ENCODE measurements at places on chromosomes 11 and 22. TPM values are rescaled to one million over a fixed set of nuclear protein-coding genes. Genes with fewer than 3 reads are reported as not detected.

The CBL gene
- 14.9 TPM for total RNA-seq

GRCh38 chr11:114094516-114094915 is 35.0 kb downstream of the ZBTB16 start:
- no peak overlapping the region for H3K27ac ChIP-seq
- H3K36me3 ChIP-seq = no peaks in the 10 kb centered on the region
- no peak overlapping the region for H3K4me3 ChIP-seq

The CAPN5 gene
- 1.8 TPM for total RNA-seq

DNA sequence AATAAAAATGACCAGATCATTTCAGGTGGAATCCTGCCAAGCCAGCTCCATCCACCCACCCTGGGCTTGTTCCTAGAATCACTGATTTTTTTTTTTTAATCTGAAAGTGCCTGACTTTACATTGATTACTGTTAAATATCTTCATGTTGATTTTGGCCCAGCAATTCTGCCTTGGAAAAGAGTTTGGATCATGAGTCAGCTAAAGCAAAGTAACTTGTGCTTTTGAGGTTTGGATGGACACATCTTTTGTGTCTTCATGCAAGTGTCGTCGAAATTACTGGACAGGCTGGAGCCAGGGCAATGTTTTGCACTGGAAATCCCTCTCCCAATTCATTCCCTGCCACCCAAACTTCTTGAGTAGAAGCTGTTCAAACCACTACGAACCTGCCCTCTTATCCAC is 164.0 kb upstream of the SYT13 start:
- no peaks in the 10 kb centered on the region for H3K4me1 ChIP-seq
- no peaks in the 10 kb centered on the region for H3K36me3 ChIP-seq
- DNase-seq = no peak
- no peak overlapping the region for H3K27ac ChIP-seq

DNA sequence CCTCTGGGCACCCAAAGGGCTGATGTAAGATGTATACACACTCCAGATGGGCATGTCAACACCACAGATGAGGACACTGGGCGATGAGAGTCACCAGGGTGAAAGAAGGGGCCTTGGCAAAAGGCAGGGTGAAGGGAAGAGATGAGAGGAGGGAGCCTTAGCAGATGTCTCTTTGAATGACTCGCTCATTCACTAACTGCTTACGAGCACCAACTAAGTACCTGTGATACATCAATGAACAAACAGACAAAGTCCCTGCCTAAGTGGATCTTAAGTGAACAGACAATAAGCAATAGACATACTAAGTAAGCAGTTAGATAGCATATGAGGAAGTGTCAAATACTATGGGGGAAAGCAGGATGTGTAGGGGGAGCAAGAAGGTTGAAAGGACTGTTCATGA is 7.5 kb downstream of the ME3 start:
- DNase-seq = no peak
- H3K4me1 ChIP-seq = peaks cover 5% of the 10 kb centered on the region
- H3K36me3 ChIP-seq = no peaks in the 10 kb centered on the region
- H3K27ac ChIP-seq = peak overlapping the region; percentile 73
- H3K27me3 ChIP-seq = no peaks in the 10 kb centered on the region

GRCh38 chr22:19120829-19121630 is 1.2 kb downstream of the DGCR2 start:
- H3K36me3 ChIP-seq = no peaks in the 10 kb centered on the region
- H3K27me3 ChIP-seq = no peaks in the 10 kb centered on the region
- peak overlapping the region; percentile 85 for H3K4me3 ChIP-seq
- peak overlapping the region; percentile 90 for H3K27ac ChIP-seq
- no peak for DNase-seq

Measured in uterus (tissue), 4 donors.